ENCODE measurements at places on chromosomes 7 and 10.
A peak's percentile ranks its signal among the peaks of the same experiment; 100 is the strongest.

GRCh38 chr7:127485482-127485881 is 93.0 kb upstream of the ZNF800 start:
- DNase-seq, result no peak

- no peak for DNase-seq
Observed at GRCh38 chr7:89507034-89507433, 647.2 kb upstream of the STEAP1 start.

DNA sequence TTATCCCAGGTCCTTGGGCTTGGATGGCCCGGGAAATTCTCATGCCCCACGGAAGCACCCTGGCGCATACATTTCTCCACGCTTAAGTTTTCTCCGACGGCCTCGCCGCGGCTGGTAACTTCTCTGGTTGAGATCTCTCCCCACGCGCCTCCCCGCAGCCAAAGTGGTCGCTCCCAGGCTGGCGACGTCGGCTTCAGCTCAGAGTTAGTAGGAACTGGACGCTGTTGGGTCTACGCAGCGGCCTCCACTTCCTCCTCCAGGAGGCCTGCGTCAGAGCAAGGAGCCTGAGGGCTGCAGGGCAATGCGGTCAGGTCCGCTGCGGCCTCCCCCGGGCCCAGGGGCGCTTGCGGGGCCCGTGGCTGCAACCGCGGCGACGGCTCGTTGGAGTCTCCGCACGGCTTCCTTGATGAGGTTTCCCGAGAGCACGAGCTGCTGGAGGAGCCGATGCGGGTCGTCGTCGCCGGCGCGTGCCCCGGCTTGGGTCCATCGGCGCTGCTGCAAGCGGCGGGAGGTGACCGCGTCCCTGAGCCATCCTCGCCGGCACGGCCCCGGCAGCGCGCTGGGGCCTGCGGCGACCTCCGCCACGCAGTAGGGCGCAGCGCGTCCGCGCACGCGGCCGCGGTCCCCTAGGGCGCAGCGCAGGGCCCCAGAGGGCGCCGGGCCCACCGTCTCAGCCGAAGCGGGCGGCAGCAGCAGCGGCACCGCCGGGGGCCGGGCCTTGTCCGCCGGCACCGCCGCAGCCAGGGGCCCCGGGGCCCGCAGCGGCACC is 744 bp downstream of the FRAT2 start:
- peak; percentile 36 for DNase-seq

GRCh38 chr10:71193516-71193915 is 18.9 kb upstream of the UNC5B start:
- no peak for DNase-seq

DNA sequence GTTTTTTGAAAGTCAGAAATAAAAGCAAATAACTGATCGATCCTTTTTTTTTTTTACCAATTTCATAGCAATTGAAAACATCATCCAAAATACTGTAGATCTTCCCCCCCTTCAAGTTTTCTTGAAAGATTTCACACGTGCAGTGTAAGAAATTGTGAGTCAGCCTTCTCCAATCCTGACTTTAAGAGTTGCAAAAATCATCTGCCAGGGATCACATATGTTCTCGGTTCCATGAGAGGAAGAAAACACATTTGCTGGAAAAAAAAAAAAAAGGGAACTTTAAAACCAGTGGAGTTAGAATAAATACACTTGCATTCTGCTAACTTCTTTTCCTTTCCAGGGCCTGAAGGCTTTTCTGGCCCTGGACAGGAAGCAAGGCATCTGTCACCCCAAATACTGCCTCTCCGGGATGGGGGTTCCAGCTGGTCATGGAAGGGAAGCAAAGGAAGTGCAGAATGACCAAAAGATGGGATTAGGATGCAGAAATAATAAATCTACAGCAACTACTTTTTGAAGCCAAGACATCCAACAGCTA is 198.4 kb upstream of the KIAA1217 start:
- no peak for DNase-seq

DNA sequence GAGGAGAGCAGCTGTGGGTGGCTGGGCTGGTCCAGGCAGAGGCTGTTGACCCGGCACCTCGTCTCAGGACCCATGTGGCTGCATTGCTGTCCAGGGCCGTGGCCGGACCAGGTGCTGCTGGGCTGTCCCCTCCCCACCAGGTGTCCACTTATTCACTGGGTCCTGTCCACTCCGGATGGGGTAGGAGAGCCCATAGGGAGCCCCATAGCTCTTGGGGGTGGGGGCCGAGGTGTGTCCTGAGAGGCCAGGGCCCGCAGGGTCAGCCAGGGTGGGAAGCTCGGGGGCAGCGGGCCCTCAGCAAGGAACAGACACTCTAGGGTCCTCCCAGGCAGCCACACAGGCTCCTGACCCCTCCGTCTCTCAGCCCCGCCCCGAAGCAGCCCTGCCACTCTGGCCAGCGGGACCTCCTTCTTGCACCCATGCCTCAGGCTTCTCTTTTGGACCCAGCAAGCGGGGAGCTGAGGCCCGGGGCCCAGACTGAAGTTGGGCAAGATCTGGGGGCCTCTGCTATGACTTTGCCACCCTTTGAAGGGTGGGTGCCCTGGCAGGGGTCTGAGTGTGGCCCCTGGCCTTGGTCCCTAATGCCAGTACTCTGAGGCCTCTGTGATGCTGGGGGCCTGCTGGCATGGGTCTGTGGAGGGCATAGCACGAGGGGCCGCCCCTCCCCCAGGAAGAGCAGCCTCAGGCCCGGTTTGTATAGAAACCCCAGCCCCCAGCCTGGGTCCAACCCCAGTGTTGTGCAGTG is 86.4 kb downstream of the NKX6-2 start:
- no peak for DNase-seq

GRCh38 chr7:156096771-156097538 is 284.7 kb upstream of the SHH start:
- no peak for DNase-seq

DNA sequence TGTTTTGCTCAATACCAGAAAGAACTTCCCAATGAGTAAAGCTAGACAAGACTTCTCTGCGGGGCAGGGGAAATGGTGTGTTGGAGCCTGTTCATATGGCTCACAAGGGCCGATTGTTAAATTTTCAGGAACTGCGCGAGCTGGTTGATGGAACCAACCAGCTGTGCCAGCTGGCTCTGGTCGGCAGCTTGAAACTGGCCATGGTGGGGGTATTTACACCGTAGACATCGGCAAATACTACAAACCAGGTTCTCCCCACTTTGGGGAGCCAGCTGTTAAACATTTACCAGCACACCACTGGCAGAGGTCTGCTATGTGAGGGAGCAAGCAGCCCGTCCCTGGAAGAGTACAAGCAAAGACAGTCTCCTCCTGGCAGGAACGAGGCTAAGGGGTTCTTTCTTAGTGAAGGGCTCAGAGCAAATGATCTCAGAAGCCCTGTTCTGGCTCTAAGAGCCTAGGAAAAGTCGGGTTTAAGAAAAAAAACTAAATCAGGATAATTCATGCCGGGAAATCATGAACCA is 8.8 kb upstream of the ZMIZ1 start:
- no peak for DNase-seq

GRCh38 chr7:142001163-142001874 is 5.6 kb downstream of the MGAM start:
- no peak for DNase-seq

- DNase-seq, result no peak
Observed at GRCh38 chr7:19161671-19162070, 16.4 kb upstream of the FERD3L start.

DNA sequence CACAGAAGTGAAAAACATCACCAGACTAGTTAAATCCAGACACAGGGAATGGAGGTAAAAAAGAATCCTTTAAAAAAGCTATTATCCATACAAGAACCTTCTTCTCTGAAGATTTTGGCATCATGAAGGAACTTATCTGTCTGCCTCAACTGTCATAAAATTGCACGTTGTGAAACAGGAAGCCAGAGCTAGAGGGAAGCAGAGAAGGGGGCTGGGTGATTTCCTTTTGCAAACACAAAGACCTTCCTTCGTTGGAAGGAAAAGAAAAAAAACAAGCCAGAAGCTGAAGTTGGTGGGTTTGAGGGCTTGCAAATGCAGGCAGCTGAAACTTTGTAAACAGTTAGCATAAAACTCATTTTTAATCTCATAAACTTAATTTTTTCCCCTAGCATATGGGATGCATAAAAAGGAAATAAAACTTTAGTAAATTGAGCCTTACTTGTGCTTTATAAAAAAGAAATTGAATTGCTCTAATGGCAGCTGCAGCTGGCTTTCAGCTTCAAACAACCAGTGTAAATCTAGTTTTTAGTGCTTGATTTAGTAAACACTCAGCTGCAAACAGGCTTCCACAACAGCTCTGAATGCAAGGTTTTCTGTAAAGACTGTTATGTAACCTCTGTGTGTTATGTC is 101.6 kb downstream of the OTUD1 start:
- no peak for DNase-seq

GRCh38 chr10:61752111-61753011 is 89.6 kb downstream of the CABCOCO1 start:
- no peak for DNase-seq

All from activated naive CD4-positive, alpha-beta T cell treated with Interleukin-2 at 50 U/mL for 16 hours (primary cell).